Eye (tissue), 1 donor: ENCODE measurements at places on chromosomes 1 and 21.

GRCh38 chr1:46302641-46303037 is 777 bp downstream of the LRRC41 start:
- no peak for DNase-seq

DNA sequence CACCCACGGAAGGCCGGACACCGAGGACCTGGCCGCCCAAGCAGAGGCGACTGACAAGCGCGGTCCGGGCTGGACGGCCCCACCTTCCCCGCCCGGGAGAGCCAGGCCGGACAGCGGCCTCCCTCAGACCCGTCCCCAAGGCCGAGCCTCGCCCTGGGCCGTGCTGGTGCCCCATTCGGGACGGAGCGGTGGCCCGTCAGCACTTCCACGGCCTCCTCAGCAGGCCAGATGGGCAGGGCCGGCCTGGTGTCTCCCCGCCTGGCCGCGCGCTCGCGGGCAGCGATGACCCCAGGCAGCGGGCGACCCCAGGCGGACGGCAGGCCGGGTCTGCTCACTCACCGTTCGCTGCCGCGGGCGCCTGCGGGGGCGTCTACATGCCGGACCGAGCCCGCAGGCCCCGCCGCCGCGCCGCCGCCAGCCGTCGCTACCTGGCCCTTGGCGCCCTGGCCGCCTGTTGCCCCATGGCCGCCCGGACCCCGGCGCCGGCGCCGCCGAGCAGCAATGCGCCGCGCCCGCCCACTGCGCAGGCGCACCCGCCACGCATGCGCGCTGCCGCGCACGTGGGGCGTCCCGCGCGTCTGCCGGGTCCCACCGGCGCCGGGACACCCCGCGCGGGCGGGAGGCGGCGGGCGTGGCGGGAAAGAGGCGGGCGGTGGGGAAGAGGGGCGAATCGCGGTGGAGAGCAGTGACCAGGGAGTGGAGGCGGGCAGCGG is at the start of gene NADK:
Gene NADK, minus strand, starts transcription at position 521 of the 713 bp plus-strand sequence. CDS start 13,064 bp downstream, outside the sequence.
- DNase-seq = peak; percentile 81

DNA sequence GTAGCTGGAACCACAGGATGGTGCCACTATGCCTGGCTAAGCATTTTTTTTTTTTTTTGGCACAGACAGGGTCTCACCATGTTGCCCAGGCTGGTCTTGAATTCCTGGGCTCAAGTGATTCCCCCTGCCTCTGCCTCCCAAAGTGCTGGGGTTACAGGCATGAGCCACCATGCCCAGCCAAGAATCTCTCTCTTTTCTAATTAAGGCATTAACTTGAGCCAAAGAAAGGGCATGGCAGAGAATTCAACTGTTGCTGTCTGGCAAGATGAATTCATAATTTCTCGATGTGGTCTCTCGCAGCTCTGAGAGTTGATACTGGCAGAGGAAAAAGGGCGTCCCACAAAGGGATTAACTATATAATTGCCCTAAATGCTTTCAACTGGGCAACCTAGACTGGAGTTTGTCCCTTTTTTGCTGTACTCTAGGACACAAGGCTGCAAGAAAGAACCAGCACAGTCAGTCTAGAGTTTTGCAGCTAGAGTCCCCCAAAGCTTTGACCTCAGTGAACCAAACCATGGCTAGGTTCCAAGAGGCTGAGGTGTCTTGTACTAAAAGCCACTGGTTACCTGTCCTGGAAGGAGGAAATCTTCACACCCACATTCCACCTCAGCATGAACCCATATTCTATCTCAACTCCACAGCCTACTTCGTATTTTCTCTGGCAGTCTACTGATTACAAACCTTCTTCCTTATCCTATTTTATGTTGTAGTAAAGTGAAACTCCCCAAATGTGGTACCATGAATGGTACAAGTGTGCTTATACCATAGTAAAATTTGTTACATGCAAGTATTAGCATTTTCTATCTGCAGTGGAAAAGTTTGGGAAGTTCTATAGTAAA is 51.2 kb downstream of the OPTC start:
- no peak for DNase-seq

DNA sequence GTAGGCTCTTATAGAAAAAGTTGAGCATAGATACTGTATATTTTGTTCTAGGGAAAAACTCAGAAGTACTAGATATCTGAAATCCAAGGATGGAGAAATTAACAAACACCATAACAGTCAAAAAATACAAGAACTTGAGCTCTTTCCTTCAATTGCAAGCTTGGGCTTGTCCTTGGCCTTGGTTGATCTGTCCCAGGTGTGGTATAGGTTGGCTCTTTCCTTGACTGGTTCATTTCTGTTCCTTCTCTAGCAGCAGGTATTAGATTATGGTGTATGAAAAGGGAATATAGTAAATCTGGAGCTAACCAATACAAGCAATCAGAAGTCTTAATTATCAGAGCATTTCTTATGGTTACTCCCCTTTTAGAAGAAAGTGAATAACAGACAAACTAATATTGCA is 198.6 kb downstream of the GPATCH2 start:
- no peak for DNase-seq

GRCh38 chr1:76418531-76418930 is 344.0 kb downstream of the ST6GALNAC3 start:
- DNase-seq = no peak

- DNase-seq = no peak
Measured at GRCh38 chr1:16618719-16619118, 5.4 kb upstream of the NBPF1 start.

DNA sequence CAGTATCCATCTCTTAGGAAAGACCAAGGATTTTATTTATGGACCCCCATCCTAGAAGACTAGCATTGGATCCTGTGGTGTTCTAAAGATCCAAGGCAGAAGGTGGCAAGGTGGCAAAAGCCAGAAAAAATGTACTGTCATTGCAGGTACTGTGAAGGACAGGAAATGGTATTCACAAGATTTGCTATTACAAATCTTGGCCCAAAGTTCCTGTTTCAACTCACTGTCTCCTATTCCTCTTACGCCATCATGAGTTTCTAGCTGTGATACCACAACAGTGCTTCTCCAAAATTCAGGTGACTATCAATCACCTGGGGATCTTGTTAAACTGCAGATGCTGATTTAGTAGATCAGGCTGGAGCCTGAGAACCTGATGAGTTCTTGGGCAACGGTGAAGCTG is 21.4 kb downstream of the ACP6 start:
- no peak for DNase-seq

DNA sequence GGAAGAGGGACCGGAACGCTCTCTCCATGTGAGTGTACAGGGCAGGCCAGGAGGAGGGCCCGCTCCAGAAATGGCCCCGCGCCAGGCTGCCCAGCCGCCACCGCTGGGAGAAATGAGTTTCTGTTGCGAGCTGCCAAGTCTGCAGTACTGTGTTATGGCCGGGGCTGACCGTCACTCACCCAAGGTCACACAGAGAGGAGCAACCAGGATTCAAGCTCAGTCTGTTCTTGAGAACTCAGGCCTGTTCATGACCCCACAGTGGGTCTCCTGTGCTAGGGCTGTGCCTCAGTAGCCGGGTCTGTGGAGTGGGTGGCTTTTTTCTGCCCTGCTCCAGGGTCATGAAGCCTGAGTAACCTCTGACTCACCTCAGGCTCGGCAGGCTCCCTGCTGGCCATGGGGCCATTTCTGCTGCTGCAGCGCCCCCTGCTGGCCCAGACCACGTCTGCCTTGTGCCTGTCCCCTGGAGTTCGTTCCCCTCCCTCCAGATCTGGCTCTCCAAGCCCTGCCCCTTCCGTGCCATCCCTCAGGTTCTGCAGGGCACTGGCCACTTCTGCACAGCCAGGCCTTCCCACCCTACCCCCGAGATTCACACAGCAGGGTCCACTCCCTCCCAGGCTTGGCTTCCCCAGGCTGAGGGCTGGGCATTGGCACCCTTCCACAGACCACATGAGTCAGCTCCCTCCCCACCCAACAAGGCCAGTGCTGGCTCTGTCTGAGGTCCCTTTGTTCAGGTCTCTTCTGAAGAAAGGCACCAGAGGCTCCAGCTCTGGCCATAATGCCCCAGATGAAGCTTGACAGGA is 51.8 kb downstream of the EDN2 start:
- peak; percentile 89 for DNase-seq

DNA sequence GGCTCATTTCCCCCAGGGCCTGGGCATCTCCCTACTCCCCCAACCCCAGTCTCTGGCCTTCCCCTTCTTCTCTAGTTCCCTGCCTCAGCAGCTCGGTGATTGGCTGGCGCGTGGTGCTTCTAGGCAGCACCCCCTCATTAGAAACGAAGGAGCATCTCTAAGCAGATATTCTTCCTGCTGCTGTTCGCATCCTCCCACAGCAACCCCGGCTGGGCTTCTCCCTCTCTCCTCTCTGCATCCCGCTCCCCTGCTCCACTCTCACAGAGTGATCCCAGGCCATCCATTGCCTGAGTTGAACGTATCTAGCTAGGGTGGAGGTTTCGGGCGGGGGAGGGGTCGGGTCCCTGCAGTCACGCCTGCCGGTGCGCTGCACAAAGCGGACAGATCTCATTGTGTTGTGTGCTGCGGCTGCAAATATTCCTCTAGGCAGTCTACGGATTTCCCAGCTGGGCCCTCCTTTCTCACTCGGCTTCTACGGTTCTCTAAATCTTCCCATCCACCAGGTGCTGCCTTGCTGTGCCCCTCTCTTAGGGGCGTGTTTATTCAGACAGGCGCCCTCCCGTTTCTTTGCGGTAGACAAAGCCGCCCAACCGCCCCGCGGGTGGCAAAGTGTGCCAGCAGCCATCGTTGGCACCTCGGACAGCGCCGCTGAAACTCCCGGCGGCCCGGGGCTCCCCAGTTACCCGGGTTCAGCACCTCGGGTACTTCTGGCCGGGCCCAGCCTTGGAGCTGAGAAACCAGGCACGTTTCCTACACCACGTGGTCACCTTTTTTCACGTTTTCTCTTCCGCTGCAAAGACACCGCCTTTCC is 2.2 kb downstream of the CACNA1E start:
- peak; percentile 80 for DNase-seq

- no peak for DNase-seq
Measured at GRCh38 chr1:162151900-162152829, 82.7 kb downstream of the NOS1AP start.

GRCh38 chr1:212110617-212111016 is 75.1 kb downstream of the DTL start:
- DNase-seq = peak; percentile 46

- DNase-seq = no peak
Measured at GRCh38 chr1:67355745-67356424, 48.2 kb downstream of the IL12RB2 start.

- DNase-seq = no peak
Measured at GRCh38 chr1:209607102-209607794, 23.7 kb downstream of the CAMK1G start.

GRCh38 chr1:240658312-240658960 is 46.5 kb upstream of the GREM2 start:
- no peak for DNase-seq
